EH (cell line): ENCODE measurements at places on chromosomes 2 and 18.

DNA sequence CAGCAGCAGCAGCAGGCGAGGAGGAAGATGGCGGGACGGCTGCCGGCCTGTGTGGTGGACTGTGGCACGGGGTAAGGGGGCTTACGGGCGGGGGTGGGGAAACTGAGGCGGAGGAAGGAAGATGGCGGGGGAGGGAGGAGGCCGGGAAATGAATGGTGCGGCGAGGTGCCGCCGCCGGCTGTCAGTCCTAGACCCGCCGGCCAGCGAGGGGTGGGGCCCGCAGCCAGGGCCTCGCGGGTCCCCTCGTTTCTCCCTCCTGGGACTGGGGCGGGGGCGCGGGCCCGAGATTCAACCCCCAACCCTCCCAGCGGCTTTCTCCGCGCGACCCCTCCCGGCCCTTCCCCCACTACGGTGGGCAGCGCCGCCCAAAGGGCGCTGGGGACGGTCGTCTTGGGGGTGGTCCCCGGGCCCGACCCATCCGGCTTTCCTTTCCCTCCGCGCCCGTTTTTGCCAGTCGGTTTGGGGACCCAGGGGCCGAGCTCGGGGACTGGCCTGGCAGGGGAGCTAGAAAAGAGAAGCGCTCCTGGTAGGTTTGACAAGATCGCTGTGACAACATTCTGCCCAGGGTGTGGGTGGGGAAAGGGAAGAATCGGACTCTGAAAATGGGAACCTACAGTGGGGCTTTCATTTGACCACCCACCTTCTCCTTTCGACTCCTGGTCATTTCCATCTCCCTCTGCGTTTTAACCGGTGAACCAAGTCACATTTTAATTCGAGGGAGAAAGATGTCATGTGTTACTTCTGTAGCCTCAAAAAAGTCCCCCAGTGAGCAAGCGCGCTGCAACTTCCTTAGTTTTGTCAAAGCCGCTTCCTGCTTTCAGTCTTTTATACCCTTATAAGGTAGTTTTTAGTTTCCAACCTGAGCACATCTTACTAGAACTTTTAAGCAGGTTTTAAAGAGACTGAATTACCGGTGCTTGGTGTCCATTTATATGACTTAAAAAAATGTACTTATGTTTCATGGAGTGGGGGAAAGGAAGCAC is 655 bp downstream of the ACTR3 start:
- peak; percentile 89 for DNase-seq

DNA sequence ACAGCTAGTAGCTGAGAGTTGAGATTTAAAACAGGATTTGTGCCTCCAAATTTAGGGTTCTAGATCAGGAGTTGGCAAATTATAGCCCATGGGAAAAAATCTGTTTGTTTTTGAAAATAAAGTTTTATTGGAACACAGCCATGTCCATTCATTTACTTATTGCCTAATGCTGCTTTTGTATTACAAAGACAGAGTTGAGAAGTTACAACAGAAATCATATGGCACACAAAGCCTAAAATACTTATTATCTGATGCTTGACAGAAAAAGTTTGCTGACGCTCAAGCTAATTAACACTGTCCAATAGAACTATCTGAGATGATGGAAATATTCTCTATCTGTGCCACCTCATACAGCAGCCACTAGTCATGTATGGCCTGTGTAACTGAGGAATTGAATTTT is 229.1 kb upstream of the RASGRP3 start:
- DNase-seq = no peak

DNA sequence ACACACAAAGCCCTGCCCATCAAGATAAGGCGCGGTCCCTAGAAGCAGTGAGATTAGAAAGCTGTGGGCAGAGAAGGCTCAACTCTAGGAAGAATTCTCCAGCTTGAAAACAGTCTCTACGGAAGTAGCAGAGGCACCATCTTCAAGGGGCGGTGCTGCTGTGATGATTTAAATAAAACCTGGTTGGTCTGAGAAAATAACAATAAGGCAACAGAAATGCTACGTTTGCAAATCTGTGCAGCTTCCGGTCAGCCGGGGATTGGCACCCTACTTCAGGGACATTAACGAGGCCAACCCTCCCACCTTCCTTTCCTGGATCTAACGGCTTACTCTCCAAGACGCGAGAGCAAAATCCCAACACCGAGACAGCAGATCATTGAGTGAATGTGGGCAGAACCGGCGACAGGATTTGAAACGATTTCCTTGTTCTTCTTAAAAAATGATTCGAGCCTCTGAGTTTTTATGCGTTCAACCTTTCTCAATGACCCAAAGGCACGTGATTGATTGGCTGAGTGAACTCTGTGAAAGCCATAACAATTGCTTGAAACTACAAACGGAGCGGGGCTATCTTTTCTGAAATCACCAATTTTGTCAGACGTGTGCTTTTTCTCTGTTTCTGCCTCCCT is 93.7 kb upstream of the ZNF516 start:
- DNase-seq = peak; percentile 22

GRCh38 chr2:37361994-37362698 is 17.7 kb downstream of the QPCT start:
- no peak for DNase-seq

DNA sequence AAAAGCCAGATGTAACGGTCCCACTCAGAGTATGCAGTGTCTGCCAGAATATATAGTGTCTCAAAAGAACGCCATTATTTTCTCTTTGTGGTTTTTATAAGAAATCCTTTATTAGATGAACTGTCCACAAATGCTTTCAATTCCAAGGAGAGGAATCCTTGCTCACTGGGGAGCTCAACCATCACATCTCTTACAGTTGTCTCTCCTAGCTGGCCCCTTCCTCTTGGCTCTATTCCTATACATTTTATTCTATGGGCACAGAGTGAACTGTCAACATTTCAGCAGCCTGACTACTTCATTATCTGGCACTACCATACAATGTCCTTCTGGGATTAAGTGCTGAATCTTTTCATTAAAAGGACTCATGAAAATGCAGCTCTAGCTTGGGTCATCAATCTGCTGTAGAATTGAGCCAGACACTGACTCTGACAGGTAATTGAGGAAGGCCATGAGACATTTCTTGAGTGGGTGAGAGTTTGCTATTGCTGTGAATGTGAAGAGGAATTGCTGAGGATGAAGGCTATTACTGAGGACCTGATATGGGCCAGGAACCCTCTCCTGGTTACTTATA is 96.5 kb upstream of the THOC1 start:
- DNase-seq = peak; percentile 54

- peak; percentile 27 for DNase-seq
These were observed 32.0 kb downstream of the NEDD4L start for GRCh38 chr18:58076052-58076451.

GRCh38 chr2:13515254-13515653 is 798.5 kb downstream of the TRIB2 start:
- DNase-seq = no peak

DNA sequence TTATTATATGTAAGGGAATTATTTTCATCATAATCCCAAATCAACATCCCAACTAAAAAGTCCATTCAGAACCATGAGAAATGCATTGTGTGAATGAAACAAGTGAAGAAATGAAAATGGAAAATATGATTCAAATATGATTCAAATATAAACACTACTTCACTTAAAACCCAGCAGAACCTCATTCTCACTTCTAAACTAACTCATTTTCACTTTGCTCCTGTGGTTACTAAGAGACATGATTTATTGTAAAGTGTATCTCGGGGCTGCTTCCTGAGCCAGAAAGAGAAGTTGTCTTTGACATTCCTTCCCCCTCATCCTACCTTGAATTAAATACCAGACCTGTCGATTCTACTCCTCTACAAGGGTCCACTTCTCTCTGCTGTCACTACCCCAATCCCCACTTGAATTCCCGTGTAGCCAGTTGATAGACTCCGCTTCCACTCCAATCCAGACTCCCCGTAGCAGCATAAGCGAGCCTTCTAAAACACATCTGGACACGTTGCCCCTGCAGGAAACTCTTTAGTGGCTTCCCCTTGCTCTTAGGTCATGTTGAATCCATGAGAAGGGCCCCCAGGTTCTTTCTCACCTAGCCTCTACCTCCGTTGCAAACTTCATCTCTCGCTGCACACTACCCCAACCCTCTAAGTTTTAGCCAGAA is 697.0 kb upstream of the ID2 start:
- no peak for DNase-seq

- DNase-seq = no peak
These were observed 17.4 kb upstream of the NEMP2 start for GRCh38 chr2:190551928-190552327.

DNA sequence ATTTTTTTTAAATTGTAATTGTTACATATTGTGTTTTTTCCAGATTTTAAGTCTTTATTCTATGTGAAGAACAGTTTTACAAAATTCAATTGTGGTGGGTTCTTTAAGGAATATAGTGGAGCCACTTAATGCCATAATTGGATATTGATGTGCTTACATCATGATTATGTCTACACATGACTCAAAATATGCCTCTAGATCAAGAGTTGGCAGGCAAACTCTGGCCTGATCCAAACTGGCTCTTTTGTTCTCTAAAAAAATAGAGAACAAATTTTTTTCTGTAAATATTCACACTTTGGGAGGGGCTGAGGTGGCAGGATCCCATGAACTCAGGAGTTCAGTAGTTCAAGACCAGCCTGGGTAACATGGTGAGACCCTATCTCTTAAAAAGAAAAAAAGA is 8.3 kb downstream of the EHBP1 start:
- DNase-seq = no peak

- peak; percentile 80 for DNase-seq
These were observed 227.2 kb upstream of the SETBP1 start for GRCh38 chr18:44453505-44453904.

- no peak for DNase-seq
These were observed 164.9 kb downstream of the INHBB start for GRCh38 chr2:120510751-120511395.
